ENCODE measurements at places on chromosomes 1 and 21.

DNA sequence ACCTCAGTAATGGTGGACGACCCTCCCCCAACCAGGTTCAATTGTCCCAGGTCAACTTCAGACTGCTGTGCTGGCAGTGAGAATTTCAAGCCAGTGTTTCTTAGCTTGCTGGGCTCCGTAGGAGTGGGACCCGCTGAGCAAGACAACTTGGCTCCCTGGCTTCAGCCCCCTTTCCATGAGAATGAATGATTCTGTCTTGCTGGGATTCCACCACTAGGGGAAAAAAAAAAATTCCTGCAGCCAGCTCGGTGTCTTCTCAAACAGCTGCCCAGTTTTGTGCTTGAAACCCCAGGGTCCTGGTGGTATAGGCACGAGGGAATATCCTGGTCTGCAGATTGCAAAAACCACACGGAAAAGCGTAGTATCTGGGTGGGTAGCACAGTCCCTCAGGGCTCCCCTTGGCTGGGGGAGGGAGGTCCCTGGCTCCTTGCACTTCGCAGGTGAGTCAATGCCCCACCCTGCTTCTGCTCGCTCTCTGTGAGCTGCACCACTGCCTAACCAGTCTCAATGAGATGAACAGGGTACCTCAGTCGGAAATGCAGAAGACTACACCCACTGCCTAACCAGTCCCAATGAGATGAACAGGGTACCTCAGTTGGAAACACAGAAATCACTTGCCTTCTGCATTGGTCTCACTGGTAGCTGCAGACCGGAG, 41.5 kb downstream of the GBP6 start:
- DNase-seq = no peak

- no peak for DNase-seq
Measured at GRCh38 chr1:178500936-178501554, 4.3 kb upstream of the CLEC20A start.

GRCh38 chr1:100931716-100932115, 35.8 kb downstream of the SLC30A7 start:
- no peak for DNase-seq

DNA sequence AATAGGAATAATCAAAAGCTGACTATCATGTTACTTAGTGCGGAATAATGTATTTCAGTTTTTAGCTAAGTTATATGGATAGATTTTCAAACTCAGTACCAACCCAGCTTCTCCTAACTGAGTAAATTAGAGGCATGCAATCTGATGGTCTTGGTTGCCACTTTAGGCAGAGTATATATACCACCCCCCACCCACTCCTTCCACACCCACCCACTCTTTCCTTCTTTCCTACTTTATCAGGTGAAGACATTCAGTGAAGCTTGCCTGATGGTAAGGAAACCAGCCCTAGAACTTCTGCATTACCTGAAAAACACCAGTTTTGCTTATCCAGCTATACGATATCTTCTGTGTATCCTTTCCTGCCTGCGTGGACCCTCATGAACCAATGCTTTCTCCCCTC, 36.3 kb downstream of the DAP3 start:
- no peak for DNase-seq

- no peak for DNase-seq
Measured at GRCh38 chr21:14982336-14982735, 82.5 kb downstream of the NRIP1 start.

DNA sequence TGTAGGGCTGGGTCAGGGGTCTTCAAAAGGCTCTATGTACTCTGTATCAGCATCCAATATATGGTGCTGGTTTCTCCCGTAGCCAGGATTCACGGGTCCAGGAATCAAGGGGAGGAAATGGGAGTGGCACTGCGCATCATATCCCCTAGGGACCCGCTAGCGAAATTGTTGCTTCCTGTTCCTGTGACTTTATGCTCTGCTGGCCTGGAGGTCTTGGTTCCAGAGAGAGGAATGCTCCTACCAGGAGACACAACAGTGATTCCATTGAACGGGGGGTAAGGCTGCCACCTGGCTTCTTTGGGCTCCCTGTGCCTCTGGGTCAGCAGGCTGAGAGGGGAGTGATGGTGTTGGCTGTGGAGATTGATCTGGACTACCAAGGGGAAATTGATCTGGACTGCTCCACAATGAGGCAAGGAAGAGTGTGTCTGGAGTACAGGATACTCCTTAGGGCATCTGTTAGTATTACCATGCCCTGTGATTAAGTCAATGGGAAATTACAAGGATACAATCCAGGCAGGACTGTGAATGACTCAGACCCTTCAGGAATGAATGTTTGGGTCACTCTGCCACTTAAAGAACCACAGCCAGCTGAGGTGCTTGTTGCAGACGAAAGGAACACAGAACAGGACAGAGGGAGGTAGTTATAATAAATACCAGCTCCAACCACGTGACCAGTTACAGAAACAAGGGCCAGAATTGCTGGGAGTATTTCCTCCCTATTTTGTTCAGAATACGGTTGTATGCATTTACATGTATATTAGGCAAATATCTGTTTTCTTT, 10.2 kb downstream of the SPSB1 start:
- DNase-seq = no peak

- peak; percentile 75 for DNase-seq
Measured at GRCh38 chr1:156705918-156706656, 704 bp upstream of the CRABP2 start.

GRCh38 chr1:165894591-165894990, 67.2 kb downstream of the UCK2 start:
- DNase-seq = no peak

GRCh38 chr1:28458237-28459228, 47.3 kb upstream of the RCC1 start:
- DNase-seq = no peak

GRCh38 chr1:213530611-213531320, 457.0 kb upstream of the PROX1 start:
- no peak for DNase-seq

DNA sequence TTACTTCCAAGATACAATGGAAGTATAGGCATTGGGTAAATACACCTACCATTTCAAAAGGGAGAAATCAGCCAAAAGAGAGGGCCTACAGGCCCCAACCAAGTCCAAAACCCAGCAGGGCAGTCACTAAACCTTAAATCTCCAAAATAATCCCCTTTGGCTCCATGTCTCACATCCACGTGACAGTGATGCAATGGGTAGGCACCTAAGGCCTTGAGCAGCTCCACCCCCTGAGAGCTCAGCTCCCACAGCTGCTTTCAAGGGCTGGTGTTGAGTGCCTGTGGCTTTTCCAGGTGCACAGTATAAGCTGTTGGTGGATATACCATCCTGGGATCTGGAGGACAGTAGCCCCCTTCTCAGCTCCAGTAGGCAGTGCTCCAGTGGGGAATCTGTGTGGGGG, 72.5 kb downstream of the UROD start:
- no peak for DNase-seq

DNA sequence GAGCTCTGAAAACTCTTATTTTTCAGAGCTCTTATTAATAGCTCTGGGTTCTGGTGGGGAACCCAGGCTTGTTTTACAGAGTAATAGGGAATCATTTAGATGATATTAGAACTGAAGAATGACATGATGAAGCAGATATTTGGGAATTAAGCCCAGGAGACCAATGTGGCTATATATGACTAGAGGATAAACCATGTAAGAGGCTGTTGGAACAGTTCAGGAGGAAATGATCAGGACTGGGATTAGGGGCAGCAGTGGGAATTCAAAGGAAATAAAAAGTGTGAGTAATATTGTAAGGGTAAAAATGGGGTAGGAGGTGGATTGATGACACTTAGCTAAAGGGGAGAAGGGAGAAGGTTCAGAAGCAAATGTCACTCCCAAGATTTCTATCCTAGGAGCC, 58.6 kb downstream of the GIPC2 start:
- no peak for DNase-seq

GRCh38 chr1:199226163-199226562, 587.3 kb downstream of the PTPRC start:
- no peak for DNase-seq

GRCh38 chr1:206878456-206878855, 13.0 kb downstream of the IL20 start:
- DNase-seq = no peak

- no peak for DNase-seq
Measured at GRCh38 chr1:99207216-99207615, 57.1 kb upstream of the PLPPR4 start.

- DNase-seq = no peak
Measured at GRCh38 chr21:36103434-36103833, 31.4 kb upstream of the CBR3 start.

DNA sequence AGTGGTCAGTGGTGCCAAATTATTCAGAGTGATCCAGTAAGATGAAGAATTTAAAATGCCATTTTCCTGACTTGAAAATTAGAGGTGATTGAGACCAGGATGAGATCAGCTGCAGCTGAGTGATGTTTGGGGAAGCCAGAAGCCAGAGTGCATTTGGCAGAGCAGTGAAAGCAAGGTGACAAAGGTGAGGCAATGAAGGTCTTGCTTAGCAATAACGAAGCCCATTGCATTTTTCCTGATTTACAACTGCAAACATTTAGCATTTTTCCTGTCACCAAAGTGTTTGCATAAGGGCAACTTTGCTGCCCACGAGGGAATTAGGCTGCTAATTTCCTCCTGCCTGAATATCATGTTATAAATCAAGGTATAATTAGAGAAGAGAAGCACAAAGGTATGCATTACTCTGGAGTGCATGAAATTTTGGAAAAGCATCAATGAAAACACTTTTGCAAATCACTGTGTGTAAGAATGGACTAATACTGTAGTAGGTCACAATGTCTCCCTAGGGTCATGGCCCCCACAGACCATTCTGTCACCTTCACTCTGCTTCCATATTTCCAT, 188.2 kb upstream of the LYPLAL1 start:
- DNase-seq = no peak

- DNase-seq = no peak
Measured at GRCh38 chr1:168468042-168468809, 75.6 kb downstream of the XCL2 start.

- no peak for DNase-seq
Measured at GRCh38 chr21:32782698-32783097, 11.1 kb upstream of the PAXBP1 start.

DNA sequence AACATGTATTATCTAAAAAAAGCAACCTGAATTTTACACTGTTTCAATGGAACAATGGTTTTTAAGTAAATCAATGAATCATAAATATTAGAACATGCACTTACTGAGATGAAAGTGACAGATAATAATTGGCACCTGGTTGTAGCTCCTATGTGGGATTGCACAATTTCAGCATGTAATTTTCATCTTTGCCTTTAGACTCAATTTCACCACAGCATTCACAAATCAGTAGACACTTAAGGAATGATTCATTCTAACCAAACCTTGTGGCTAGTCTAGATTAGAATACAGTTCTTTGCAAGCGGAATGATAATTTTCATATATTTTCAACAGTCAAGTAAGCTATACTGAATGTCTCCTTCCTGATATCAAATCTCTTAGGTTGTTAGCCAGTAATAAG, 853.4 kb downstream of the KCNT2 start:
- no peak for DNase-seq

DNA sequence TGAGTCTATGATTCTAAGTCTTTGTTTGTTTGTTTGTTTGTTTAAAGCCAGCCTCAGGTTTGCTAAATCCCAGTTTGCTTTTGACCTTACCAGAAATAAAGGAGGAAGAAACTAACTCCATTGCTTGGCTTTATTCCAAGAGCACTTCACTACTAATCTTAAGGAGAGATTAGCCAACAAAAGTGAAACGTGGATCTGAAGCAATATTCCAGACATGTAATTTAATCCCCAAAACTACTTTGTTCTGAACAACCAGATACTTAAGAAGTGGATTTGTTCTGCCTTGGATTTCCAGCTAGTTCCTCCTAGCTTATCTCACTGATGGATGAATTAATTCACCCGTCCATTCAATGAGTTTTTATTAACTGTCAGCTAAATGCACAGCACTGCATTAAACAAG, 15.9 kb upstream of the CEP350 start:
- no peak for DNase-seq

DNA sequence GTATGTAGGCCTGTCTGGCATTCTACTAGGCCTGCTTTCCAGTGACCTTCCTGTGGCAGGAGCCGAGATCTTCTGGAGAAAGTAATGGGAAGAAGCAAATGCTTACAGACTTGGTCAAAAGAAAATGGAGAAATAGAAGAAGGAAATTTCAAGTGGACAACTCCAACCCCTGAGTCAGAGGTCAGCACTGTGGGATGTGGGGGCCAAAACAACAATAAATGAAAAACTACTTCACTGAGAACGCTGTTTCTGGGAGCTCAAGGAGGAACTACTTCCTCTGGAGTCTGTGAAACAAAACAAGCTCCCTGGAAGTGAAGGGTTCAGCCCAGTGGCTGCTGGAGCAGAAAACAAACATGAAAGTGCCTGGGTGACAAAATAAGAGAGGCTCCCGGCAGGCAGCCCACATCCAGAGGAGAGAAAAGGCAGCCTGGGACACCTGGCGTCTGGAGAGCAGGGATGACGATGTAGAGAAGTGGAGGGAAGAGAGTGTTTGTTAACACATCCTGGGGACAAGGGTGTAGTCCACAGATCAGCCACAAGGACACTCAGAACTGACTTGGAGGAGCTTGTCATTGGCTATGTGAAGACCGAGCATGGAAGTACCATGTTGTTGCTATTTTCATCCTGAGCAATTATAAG, 355.2 kb downstream of the SMYD3 start:
- DNase-seq = no peak

GRCh38 chr1:56496158-56496557, 83.2 kb downstream of the PLPP3 start:
- DNase-seq = no peak

DNA sequence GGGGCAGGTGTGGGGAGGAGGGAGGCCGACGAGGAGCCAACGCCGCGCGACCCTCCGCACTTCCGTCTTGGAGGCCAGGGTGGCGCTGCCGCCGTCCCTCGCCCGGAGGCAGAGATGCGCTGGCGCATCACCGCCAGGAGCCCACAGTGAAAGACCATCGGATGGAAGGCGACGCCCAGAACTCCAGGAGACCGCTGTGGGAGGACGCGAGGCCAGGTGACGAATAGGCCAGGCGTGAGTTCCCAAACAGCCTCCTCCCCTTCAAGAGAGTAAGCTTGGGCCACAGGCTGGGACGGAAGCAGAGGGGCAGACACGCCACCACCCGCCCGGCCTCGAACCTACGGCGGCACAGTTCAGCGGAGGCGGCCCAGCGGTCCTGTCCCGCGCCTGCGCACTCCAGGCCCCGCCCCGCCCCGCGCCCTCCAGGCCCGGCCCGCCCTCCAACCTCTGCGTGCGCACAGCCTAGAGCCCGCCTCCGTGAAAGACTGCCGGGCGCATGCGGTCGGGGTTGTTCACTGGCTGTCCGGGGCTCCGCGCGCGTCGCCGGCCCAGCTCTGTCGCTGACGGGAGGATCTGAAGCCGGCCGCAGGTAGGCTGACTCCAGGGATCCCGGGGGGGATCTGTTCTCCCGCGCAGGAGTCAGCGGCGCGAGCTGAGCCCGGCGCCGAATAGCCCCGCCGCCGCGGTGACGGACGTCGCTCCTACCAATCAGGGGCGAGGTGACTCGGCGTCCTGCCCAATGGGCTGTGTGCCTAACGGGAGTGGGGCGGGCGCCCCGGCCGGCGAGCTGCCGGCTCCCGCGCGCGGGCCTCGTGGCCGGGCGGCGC, at the start of gene CTPS1:
Gene CTPS1, plus strand, starts transcription at position 456 of the 827 bp plus-strand sequence. CDS start 3,595 bp downstream, outside the sequence.
- peak; percentile 95 for DNase-seq
